ENCODE measurements at places on chromosomes 5 and 9.

GRCh38 chr9:8351436-8351835 lies 551.9 kb upstream of the DMAC1 start:
- DNase-seq = no peak

DNA sequence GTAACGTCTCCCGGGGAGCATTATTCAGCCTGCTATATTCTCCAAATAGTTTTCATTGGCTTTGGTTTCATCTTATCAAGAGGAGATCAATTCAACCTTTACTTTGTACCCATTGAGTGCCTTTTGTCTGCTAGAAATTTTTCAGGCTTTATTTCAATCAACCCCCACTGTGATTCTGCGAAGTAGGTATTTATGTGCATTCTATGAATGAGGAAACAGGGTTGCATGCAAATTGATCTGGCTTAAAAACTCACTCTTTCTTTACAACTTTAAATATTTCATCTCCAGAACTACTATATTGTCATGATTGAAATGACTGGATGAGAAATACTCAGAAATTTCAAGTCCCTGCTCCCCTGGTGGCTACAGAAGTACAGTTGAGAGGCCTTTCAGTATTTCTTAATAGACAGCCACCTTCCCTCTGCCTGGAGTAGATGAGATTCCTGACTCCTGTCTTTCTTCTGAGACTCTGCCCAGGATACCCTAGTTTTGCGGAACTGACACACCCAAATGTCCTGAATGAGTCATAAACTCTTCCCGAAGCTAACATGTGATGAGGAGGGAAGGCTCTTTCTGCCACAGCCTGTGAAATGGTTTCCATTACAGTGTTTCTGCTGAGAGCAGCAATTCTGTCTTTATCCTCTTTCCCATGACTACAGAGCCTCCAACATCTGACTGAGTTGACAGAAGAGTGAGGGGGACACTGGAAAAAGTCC lies 52.6 kb upstream of the TNC start:
- peak; percentile 76 for DNase-seq

DNA sequence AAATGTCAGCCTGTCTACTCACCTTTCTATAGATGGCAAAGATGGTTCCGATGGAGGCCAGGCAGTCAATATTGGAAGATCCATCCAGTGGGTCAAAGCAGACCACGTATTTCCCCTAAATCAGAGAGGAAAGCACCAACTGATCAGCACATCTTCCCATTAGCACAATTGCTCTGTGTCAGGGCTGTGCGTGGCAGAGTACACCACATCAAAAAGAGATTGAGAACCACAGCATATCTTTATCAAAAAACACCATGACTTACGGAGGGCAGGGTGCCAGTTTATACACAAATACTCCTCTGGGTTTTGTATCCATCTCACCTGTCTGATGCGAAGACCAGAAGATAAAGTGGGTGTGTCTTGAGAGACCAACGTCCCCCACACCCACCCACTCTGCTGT lies 9.1 kb downstream of the FBP2 start:
- no peak for DNase-seq

GRCh38 chr9:12794101-12794799 lies 19.4 kb downstream of the LURAP1L start:
- DNase-seq = peak; percentile 25

DNA sequence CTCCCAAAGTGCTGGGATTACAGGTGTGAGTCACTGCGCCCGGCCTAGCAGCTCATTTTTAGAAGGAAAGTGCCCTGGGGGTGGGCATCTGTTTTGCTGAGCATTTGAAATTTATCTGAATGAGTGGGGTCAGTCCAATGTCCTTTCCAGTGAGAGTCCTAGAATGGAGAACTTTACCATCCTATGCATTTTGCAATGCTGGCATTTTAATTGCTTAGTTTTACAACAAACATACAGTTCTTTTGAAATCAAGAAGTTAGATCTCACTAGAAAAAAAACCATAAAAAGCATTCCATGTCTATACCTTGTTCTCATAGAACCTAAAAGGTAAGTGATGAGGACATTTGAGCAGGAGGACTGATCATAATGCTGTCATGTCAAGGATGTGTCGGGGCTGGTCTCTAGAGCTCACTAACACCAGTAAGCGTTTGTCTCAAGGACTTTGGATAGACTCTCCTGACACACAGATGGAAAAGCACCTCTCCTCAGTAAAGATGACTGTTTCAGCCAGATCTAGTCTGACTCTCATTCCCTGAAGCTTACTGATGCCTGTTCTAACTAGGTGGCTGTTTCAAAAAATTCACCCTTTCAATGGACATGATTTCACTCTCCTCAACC lies 83.9 kb downstream of the DCP2 start:
- no peak for DNase-seq

GRCh38 chr5:1521671-1522600 lies 1.8 kb downstream of the LPCAT1 start:
- peak; percentile 86 for DNase-seq

DNA sequence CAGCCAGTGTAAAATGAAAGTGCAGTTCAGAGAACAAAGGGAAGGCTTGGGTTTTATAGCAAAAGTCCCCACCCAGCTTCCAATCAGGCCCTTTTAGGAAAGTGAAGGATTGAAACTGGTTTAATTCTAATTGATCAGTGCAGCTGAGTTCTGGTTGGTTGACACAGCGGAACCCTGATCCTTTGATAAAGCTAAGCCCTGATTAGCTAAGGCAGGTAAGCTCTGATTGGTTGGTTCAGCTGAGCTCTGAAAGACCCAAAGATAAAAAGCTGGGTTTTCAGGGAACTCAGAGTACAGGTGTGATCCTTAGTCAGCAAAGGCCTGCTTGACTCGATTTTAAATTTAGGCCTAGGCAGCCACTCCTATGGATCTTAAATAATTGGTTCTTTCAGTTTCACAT lies 70.8 kb upstream of the PRRC1 start:
- no peak for DNase-seq

- no peak for DNase-seq
Observed at GRCh38 chr5:170110403-170111087, 4.8 kb downstream of the FOXI1 start.

DNA sequence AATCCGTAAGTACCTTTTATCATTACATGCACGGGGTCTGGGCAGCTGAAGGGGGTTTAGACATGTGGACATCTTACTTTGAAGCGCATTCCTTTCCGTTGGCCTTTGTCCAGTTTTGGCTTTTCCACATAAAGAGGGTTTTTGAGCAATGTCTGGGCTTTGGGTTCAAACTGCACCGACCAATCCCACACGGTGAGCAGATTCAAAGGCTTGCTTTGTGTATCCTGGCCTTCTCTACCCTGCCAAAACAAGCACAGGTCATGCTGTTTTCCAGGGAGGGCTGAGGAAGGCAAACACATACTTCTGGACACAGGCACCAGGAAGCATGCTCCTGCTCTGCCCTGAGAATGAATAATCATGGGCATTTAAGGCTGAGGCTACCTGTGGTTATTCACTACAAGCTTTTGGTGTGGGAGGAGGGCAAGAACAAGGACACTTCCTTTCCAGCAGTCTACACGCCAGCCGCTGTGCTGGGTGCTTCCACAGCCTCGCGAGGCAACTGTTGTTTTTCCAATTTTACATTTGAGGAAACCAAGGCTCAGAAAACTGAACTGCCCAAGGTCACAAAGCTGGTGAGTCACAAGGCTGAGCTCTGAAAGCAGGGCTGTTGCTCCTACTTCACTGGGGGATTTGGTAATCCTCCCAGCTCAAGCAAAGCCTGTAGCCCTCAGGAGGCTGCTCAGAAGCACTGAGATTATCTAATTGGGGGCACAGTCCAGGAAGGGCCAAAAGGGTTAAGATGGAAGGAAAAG lies 59.8 kb upstream of the GOLPH3 start:
- DNase-seq = peak; percentile 37

DNA sequence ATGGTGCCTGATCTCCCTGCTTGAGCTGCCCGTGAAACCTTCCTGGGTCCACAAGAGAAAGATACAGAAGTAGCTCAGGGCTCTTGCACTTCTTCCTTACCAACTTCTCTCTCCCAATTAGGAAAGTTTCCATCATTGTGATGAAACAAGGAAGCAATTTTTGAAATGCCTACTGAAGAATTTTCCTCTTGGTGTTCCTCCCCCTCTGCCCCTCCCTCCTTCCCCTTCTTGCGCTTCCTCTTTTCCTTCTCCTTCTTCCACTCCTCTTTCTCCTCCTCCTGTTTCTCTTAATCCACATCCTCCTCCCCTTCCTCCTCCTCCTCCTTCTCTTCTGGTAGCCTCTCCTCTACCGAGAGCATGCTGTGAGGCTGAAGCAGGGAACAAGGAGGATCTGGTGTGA lies 36.3 kb upstream of the OTULINL start:
- no peak for DNase-seq

GRCh38 chr5:132456296-132456986 lies 34.1 kb downstream of the IRF1 start:
- DNase-seq = peak; percentile 54

DNA sequence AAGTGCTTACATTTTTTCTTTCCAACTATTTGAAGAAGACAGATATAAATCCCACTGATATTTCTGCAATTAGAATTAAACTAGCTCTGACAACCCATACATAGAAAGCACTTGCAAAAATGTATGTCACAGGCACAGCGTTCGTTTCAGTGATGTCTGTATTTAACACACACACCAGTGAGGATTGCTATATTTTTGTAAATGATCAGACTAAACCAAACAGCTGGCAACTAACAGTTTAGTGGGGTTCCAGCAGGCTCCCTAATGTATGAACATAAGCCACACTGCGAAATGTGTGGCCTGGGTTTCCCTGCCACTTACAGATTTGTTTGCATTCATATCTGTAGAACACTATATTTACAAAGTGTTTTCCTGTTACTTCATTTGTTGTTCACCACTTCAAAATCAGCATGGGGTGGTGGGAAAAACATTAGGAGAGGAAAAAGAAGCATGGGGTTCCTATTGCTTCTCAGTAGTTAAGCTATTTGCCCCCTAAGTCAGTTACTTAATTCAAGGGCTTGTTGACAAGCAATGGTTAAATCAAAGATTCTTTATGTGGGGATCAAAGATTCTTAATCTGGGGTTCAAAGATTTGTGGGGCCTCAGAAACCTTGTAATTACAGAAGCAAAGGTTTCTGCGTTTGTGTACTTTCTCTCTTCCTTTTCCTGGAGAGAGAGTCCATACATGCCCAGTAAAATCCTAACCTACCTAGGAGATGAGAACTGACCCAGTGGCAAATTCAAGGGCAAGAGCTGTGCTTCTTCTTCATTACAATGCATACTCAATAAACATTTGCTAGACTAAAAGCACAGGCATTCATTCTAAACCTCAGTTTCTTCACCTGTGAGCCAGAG lies 27.1 kb downstream of the ZNF608 start:
- no peak for DNase-seq

DNA sequence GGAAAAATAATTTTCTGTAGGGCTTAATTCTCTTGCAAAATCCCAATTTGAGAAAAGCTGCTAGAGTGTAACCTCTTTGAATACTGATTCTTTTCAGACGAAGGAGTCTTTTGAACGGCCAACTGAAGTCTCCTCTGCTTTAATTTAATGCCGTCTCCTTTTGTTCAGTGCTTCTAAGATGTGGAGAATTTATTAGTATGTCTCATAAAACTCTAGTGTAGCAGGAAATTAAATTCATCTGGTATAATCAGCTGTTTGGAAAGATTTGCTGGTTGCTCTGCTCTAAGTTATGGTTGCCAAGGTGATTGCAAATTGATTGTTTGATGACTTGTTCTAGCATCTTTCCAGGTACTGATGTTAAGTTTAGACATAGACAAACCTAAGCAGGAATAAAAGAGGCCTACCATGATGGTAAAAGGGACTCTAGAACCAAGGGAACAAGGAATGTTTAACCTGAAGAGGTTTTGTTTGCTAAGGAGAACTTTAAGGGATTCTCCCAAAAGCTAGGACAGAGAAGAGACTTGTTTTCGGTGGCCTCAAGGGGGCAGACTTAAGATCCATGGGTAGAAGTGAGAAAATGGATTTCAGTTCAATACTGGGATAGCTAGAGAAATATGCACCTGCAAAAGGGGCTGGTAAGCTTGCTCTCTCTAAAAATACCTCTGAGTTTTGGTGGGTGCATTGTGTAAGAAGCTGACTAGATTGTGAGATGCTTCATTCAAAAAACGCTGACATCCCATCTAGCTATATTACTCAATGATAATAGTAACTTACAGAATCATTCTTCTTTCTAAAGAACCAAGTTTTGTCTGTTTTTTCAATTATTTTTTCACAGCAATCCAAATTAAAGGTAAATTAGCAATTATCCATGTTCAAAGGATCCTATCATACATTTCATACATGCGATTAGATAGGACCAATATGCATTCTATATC lies 5.7 kb upstream of the ADRB2 start:
- peak; percentile 40 for DNase-seq

- DNase-seq = no peak
Observed at GRCh38 chr5:140882591-140882899, 621 bp downstream of the PCDHA13 start.

GRCh38 chr5:142830241-142831008 lies 60.2 kb downstream of the ARHGAP26 start:
- DNase-seq = peak; percentile 75

DNA sequence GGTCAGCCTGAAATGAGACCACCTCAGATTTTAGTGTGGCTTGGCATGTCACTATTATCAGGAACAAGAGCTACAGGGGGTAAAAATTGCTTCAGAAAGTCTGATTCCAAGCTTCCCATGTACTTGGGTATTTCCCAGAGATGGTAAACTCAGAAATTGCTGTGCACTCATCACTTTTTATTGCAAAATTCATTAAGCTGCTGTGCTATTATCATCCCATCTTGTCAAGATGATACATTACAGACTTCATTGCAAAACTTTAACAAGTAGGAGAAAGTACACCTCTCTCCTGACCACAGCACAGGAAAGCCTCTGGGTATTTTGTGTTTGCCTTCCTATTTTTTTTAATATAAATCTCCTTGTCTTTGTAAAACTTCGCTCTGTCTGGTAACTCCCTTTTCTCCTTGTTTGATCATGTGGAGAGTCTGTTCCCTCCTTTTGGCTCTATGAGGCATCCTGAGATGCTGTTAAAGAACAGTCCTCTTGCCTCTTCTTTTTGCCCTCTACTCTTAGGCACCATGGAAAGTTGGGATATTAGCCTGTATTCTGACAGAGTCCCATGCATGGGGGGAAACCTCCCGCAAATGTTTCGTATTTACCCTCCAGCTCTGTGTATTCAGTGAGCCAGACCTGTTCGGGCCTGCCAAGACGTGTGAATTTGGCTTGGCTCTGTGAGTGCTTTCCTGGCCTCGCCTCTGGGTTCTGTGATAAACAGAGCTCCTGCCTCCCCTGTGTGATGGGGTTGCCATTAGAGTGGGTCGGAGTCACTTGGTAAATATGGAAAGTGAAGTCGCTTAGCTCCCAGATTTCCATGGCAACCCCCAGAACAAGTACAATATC lies 260.7 kb downstream of the NR3C1 start:
- DNase-seq = peak; percentile 73

GRCh38 chr9:122263699-122264349 lies 816 bp downstream of the RBM18 start:
- DNase-seq = no peak

- peak; percentile 56 for DNase-seq
Observed at GRCh38 chr5:92687821-92688722, 892.9 kb downstream of the NR2F1-AS1 start.
